Fibroblast of lung (primary cell): ENCODE measurements at places on chromosomes 1 and 21. TPM values are rescaled to one million over a fixed set of nuclear protein-coding genes. Genes with fewer than 3 reads are reported as not detected.

The S100A8 gene
- not detected in 2 replicates for total RNA-seq

The FMO2 gene
- total RNA-seq = 104 and 125 TPM in 2 replicates

The IFNAR2 gene
- total RNA-seq = 5.1 and 5.6 TPM in 2 replicates

The PPIH gene
- total RNA-seq = 13.1 and 19.0 TPM in 2 replicates

The RPTN gene
- not detected in 2 replicates for total RNA-seq

The TNFRSF25 gene
- total RNA-seq = 0.51 and 1.5 TPM in 2 replicates

DNA sequence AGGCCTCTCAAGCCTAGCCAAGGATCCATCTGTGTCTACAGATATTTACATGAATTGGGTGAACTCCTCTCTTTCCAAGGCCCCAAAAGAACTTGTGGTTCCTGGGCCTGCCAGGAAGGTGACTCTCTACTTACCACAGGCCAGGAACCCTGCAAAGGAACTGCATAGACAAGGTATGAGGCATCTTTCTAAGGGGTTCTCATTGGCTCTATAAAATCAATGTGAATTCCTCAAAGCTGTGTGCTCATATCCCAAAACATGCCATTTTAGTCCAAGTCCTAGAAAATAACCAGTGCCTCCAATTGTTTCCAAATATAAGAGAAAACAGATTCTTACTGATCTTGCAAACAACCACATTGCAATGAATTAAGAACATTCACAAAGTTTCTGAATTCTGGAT lies 39.9 kb upstream of the RGL1 start:
- H3K27me3 ChIP-seq = no peaks in the 10 kb centered on the region
- DNase-seq = no peak
- H3K36me3 ChIP-seq = no peaks in the 10 kb centered on the region
- no peak overlapping the region for H3K27ac ChIP-seq
- H3K4me3 ChIP-seq = no peak overlapping the region

DNA sequence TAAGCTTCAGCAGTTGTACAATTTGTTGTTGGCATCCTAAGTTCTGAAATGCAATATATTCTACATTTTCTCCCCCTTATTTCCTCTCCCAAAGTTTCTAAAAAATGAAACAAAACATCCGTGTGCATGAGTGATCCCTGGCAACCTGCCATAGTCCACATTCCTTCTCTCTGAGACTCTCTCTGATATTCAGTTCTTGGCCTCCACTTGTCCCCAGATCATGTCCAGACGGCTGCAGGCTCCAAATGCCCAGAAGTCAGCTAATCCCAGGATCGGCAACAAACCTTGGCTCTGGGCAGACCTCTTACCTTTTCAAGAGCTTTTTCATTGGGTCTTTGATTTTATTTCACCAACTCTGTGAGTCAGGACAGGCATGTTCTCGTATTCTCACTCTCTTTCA lies 187.8 kb downstream of the ETS2 start:
- H3K4me3 ChIP-seq = no peak overlapping the region
- peak overlapping the region; percentile 22 for H3K27ac ChIP-seq
- peaks cover 30% of the 10 kb centered on the region for H3K4me1 ChIP-seq
- no peaks in the 10 kb centered on the region for H3K27me3 ChIP-seq

GRCh38 chr1:220032911-220033310 lies 13.4 kb downstream of the EPRS1 start:
- no peaks in the 10 kb centered on the region for H3K27me3 ChIP-seq
- no peaks in the 10 kb centered on the region for H3K4me1 ChIP-seq
- no peak overlapping the region for H3K4me3 ChIP-seq
- H3K27ac ChIP-seq = no peak overlapping the region
- no peak for DNase-seq
- H3K36me3 ChIP-seq = no peaks in the 10 kb centered on the region

DNA sequence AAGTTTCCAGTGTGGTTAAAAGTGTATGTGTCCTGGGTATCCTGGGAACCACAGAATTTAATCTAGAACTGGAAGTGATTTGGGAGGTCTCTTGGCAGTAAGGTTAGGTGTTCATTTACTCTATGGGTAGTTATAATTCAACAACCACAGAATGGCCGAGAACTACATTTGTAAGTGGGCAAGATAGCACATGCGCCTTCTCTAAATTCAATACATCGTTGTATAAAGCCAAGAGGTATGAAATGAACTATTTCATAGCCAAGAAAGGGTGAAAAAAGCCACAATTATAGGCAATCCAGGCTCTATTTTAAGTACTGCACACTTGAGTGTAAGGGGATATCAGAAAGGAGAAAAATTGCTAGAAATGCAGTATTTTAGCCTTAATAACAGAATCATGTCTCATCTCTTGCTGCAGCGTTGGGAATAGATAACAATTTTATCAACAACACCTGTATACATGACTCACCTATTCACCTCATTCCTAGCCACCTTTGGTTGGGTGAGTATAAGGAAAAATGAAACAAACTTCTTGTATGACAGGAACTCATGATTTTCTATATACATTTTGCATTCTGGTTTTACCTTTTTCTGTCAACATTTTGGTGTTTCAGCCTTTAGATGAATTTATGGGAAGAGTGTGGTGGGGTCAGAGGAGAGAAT lies 4.5 kb downstream of the SDCCAG8 start:
- H3K4me3 ChIP-seq = no peak overlapping the region
- no peak for DNase-seq
- no peak overlapping the region for H3K27ac ChIP-seq
- no peaks in the 10 kb centered on the region for H3K27me3 ChIP-seq

DNA sequence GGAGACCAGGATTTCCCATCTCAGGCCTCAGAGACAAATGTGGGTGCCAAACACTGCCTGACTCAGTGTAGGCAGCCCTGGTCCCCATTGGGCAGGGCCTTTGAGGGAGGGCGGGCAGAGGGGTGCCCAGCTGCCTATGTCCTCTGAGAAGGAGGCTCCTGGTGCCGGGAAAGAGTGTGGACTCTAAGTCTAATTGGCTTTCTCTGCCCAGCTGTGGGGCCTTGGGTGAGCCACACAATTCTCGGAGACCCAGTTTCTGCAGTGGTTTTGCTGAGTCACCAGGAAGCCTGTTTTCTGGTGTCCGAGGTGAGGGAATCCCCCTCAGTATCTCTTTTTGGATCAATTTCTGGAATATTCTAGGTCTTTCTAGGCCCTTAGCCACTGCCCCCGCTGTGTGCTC lies 35.3 kb upstream of the ACTL8 start:
- no peaks in the 10 kb centered on the region for H3K4me1 ChIP-seq
- no peak overlapping the region for H3K27ac ChIP-seq
- peak; percentile 59 for DNase-seq

- DNase-seq = no peak
- no peaks in the 10 kb centered on the region for H3K27me3 ChIP-seq
- H3K4me3 ChIP-seq = no peak overlapping the region
Measured at GRCh38 chr1:165875171-165875570, 47.8 kb downstream of the UCK2 start.

GRCh38 chr1:230507236-230507635 lies 81.1 kb upstream of the PGBD5 start:
- H3K4me3 ChIP-seq = no peak overlapping the region
- no peak overlapping the region for H3K27ac ChIP-seq
- DNase-seq = no peak
- no peaks in the 10 kb centered on the region for H3K36me3 ChIP-seq
- peaks cover 2% of the 10 kb centered on the region for H3K4me1 ChIP-seq

DNA sequence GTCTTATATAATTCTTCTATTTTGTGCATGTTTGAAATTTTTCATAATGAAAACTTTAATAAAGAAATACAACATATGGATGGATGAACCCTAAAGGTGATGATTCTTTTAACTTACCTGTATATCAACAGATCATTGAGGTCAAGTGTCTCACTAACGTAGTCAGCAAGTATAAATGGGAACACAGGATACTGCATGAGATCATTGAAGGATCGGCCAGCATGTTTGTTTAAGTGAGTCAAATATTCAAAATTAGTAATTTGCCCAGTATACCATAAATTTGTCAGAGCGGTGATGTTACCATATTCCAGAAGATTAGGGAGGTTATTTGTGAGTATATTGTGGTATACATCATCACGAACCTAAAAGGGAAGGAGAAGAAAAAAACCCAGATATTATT lies 71.0 kb upstream of the GNG4 start:
- H3K4me3 ChIP-seq = no peak overlapping the region
- H3K27me3 ChIP-seq = no peaks in the 10 kb centered on the region
- no peak overlapping the region for H3K27ac ChIP-seq
- no peaks in the 10 kb centered on the region for H3K36me3 ChIP-seq

DNA sequence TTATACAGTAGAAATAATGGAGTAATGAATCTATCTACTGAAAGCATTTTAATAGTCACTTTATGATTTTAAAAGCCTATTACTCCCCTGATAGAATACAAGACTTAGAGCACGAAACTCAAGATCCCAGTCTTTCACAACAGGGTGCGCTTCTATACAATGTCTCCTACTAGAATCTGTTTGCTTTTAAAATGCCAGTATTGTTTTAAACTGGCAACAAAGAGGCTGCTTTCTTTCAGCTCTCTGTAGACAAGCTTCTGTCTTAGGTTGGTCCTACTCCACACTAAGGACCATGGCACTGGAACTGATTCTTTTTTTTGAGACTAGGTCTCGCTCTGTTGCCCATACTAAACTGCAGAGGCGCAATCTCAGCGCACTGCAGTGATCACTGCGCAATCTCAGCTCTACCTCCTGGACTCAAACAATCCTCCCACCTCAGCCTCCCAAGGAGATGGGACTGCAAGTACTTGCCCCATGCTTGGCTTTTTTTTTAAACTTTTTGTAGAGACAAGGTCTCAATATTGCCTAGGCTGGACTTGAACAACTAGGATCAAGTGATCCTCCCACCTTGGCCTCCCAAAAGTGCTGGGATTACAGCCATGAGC lies 4.8 kb downstream of the DCAF8 start:
- no peaks in the 10 kb centered on the region for H3K27me3 ChIP-seq
- no peak for DNase-seq
- peaks cover 8% of the 10 kb centered on the region for H3K4me1 ChIP-seq
- no peaks in the 10 kb centered on the region for H3K36me3 ChIP-seq

GRCh38 chr1:54010415-54011117 lies 7.4 kb downstream of the LDLRAD1 start:
- H3K27ac ChIP-seq = no peak overlapping the region
- no peak for DNase-seq
- H3K36me3 ChIP-seq = no peaks in the 10 kb centered on the region
- no peaks in the 10 kb centered on the region for H3K4me1 ChIP-seq
- H3K4me3 ChIP-seq = no peak overlapping the region

GRCh38 chr21:36859744-36860501 lies 106.5 kb downstream of the HLCS start:
- DNase-seq = peak; percentile 62
- no peak overlapping the region for H3K4me3 ChIP-seq
- no peak overlapping the region for H3K27ac ChIP-seq
- H3K36me3 ChIP-seq = no peaks in the 10 kb centered on the region
- peaks cover 3% of the 10 kb centered on the region for H3K4me1 ChIP-seq

DNA sequence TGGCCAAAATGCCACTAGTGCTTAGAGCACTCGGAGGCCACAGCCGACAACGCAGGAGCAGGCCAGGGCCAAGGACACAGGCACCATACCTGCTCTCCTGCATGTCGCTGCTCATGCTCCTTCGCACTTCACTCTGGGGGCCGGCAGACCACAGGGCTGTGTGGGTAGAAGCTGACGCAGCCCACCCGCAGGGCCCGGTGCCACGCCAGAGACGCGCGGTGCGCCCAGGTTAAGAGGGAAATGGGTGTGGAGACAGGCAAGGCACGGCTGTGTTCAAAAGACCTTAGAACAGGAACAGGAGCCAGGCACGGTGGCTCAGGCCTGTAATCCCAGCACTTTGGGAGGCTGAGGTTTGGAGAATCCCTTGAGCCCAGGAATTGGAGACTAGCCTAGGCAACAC lies 13.6 kb upstream of the PRDM15 start:
- no peak overlapping the region for H3K27ac ChIP-seq
- no peak overlapping the region for H3K4me3 ChIP-seq
- H3K36me3 ChIP-seq = no peaks in the 10 kb centered on the region
- DNase-seq = no peak
- peaks cover 11% of the 10 kb centered on the region for H3K4me1 ChIP-seq

DNA sequence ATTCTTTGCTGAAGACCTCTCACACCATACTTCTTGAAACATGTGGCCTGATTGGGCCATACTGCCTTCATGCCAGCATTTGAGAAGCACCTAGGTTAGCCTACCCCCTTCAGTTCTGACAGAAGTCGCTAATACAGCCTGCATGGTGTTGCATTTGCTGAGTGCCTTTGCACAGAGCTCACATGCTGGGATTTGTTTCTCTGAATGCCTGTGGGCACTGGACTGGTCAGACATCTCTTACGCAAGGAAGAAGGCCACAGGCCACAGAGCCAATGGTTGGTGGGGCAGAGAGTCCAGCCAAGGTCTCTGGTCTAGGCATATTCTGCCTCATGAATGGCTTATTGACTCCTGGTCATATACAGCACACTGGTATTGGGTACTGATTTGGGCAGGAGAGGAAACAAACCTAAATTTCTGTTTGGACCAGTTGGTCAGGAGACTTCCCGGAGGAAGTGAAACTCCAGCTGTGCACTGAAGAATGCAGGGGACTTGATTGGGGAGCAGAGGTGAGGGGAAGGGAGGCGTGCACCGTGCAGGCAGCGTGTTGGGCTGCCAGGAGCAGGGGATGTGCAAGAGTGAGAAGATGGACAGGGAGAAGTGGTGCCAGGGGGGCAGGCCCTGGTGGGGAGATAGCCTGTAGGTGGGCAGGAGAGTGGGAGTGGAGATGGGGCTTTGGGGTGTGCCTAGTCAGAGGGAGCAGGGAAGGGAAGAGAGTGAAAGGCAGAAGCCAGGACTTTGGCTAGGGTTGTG lies 18.1 kb downstream of the URB2 start:
- peaks cover 14% of the 10 kb centered on the region for H3K36me3 ChIP-seq
- no peak overlapping the region for H3K4me3 ChIP-seq
- H3K4me1 ChIP-seq = no peaks in the 10 kb centered on the region

DNA sequence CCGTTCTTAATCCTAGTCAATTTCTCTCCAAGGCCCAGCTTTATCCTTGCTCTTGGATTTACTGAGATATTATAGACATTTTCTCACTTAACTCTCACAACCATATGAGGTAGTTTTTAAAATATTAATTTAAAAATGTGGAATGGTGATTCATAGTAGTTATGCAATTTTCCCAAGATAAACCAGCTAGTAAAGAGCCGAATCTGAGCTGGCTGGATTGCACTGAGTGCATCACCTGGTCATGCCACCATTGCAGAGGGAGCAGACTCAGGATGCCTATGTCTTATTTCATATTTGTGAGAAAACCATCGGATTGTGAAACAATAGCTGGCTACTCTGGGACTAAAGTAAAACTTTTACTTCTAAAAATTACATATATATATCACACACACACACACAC lies 494.0 kb downstream of the KCNT2 start:
- no peak overlapping the region for H3K27ac ChIP-seq
- no peaks in the 10 kb centered on the region for H3K36me3 ChIP-seq
- H3K4me3 ChIP-seq = no peak overlapping the region
- peak; percentile 33 for DNase-seq

- peaks cover 5% of the 10 kb centered on the region for H3K36me3 ChIP-seq
- no peak overlapping the region for H3K27ac ChIP-seq
- DNase-seq = peak; percentile 75
- no peak overlapping the region for H3K4me3 ChIP-seq
- no peaks in the 10 kb centered on the region for H3K27me3 ChIP-seq
Measured at GRCh38 chr1:15540186-15540585, 13.5 kb downstream of the DNAJC16 start.
